ENCODE measurements at places on chromosomes 11 and 22.

DNA sequence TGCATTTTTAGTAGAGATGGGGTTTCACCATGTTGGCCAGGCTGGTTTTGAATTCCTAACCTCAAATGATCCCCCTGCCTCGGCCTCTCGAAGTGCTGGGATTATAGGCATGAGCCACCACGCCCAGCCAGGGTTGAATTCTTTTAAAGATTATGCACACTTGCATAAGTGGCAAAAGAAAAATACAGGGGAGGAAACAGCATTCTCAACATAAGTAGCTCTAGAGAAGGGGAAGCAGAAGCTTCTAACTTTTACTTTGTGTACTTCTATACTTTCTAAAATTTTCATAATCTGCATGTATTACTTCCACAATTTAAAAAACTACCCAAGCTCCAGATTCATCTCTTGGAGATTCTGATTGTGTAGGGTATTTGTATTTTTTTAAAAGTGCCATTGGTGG lies 108.0 kb downstream of the SLC1A2 start:
- no peak for DNase-seq

- DNase-seq = no peak
These were observed 2.4 kb downstream of the SLC22A12 start for GRCh38 chr11:64593156-64594105.

- DNase-seq = no peak
These were observed 572.6 kb upstream of the LUZP2 start for GRCh38 chr11:23924226-23924625.

DNA sequence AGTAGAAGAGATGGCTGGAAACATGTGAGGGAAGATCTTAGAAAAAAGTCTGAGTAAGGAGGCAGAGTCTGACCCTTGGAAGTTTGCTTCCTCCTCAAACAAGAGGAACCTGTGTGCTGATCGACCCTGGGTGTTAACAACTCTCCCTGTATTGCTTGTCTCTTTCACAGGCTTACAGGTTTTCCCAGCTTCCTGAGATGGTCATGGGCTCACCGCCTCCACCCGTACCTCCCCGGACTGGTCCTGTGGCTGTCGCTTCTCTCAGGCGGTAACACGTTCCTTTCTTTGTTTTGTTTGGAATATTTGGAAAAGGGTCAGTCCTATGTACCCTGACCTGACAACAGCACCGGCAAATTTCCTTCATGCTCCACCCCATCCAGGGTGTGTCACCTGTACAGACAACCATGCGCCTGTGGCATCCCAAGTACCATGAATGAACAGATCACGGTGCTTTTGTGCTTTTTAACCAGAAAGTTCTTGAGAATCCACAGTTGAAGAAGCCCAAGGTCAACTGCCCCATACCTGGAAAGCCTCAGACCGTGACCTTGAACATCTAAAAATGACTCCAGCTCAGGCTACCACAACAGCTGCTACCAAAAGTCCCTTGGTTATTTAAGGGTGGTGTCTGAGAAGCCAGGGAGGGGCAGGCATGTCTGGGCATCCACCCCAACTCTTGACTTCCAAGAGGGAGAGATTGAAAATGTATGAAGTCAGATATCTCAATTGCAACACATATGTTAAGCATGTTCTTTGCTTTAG lies 44.6 kb downstream of the C11orf91 start:
- DNase-seq = no peak

- DNase-seq = no peak
These were observed 112.9 kb upstream of the GRK3 start for GRCh38 chr22:25451480-25452114.

DNA sequence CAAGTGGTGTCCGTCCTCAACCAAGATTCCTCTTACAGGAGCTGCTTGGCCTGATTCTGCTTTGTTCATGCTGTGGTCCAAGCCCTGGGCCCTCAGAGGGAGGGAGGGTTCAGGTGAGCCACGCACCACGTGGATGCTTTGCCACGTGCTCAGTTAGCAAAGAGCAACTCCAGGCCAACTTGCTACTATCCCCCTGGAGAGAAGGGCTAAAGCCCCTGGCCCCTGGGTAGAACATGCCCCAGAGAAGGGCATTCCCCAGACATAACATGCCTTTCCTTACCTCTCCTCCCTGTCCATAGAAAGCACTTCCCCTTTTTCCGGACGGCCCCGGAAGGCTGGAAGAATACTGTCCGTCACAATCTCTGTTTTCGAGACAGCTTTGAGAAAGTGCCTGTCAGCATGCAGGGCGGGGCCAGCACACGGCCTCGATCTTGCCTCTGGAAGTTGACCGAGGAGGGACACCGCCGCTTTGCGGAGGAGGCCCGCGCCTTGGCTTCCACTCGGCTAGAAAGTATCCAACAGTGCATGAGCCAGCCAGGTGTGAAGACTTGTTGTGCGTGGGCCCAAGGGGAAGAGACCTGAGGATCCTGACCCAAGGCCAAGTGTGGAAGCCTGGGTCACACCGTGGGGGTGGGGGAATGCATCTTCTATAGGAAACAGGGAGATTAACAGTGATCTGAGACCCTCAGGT lies 8.8 kb downstream of the FOXR1 start:
- DNase-seq = no peak

DNA sequence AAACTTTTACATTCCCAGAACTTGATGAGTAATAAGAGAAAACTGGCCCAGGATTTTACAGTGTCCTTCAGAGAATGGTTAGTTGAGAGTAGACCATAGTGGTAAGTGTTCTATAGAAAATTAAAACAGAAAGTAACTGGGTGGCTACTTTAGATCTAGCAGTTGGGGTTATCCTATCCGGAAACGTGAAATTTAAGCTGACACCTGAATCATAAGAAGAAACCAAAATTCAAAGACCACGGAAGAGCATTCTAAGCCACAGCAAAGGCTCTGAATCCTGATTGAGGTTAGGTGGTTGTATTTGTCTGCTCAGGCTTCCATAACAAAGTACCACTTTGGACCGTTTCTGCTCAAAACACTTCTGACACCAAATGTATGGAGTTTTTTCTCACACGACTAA lies 34.0 kb downstream of the TTC17 start:
- no peak for DNase-seq

DNA sequence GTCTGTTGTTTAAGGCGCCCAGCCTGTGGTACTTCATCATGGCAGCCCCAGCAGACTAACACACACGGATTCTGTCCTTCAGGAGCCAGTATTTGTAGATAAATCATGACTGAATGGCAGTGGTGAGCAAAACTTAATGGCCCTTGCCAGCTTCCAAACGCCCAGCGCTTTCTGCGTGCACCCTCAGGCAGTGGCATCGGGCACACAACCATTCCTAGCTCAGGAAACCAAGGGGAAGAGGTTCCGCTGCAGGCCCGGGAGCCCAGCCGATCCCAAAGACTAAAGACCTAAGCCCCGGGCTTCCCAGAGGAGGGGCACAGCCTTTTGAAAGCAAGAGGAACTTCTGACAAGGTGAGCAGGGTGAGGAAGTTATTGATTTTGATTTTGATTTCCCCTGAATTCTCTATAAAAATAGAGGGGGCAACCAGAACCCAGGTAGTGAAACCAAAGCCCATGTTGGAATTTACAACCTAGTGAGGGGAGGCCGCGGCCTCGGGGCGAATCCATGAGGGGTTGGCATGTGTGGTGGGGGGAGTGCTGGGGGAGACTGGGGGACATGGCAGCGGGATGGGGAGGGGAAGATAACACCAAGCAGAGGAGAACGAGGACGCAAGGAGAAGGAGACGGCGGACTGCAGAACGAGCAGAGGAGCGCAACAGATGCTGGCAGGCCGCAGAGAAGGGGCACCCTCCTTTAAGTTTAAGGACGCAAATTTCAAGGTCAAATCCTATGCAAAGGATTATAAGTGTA lies 79.9 kb upstream of the SEPTIN5 start:
- no peak for DNase-seq

- DNase-seq = peak; percentile 49
These were observed 7.3 kb upstream of the SGSM3 start for GRCh38 chr22:40363059-40363458.

DNA sequence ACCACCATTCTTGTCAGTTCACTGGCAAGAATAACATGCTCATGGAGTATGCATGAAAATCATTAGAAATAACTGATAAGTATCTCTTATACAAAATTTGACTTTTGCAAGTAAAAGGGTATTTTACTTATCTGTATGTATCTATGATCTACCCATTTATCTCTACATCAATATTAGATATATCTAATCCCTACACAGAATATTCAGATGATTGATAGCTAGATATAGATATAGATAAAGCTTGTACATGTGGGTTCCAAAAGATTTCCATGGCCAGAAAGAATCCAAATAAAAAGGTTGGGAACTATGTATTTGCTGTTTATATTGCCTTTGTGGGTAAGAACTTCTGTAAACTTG lies 185.5 kb downstream of the MAML2 start:
- no peak for DNase-seq

DNA sequence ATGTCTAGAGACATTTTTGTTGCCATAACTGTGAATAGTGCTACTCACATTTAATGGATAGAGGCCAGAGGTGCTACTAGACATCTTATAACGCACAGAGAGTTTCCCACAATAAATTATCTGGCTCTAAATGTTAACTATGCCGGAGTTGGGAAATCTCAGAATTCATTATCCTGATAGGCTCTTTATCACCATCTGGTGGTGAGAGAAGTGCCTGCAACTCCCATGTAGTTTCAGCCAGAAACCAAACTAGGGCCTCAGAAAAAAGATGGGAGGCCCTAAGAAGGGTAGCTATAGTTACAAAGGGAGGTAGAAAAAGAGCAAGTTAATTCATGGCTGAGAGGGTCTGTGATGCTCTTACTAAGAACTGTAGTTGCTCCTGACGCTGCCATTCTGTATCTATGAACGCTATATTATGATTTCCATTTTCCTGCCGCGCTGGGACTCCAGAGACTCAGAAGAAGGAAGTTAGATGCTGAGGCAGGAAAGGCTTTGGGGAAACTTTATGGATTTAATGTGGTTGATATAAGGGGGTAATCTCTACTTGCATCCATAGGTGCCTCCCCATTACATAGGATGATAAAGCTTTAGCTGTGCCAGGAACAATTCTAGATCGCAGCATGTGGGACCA lies 22.9 kb upstream of the MRPL17 start:
- peak; percentile 16 for DNase-seq

GRCh38 chr11:78074756-78075155 lies 4.9 kb downstream of the NDUFC2 start:
- no peak for DNase-seq

DNA sequence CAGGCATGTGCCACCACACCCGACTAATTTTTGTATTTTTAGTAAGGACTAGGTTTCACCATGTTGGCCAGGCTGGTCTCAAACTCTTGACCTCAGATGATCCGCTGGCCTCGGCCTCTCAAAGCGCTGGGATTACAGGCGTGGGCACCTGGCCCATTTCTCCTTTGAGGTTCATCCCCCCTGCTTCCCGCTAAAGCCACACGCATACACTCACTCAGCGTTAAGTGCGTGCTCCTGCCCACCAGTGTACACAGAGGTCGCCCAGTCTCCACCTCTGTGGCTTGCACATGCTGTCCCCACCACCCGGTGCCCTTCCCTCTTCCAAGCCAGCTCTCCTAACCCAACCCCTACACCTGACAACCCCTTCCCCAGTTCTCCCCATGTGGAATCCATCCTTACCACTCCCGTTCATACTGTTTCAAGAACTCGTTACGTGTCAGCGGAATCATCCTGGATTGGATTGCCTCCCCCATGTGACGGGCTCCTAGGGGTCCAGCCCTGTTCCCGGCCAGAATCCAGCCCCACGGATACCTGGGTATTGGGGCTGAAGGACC lies 15.7 kb upstream of the CYTH4 start:
- DNase-seq = no peak

DNA sequence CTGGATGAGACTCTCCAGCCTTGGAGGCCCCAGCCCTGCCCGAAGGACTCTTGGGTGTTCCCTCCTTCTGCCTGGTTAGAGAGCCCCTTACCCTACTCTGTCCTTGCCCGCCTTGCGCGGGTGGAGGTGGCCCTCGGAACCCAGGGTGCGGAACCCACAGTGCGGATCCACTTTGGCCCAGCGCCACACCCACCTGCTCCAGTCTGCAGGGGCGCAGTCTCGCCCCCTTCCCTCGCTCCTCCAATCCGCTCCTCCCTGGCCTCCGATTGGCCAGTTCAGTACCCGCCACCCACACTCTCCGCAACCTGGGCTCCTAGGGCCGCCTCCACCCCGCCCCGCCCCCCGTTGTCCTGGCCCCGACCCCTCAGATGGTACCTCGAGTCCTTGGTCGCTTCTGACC lies 2.4 kb downstream of the CAPN1 start:
- DNase-seq = no peak

DNA sequence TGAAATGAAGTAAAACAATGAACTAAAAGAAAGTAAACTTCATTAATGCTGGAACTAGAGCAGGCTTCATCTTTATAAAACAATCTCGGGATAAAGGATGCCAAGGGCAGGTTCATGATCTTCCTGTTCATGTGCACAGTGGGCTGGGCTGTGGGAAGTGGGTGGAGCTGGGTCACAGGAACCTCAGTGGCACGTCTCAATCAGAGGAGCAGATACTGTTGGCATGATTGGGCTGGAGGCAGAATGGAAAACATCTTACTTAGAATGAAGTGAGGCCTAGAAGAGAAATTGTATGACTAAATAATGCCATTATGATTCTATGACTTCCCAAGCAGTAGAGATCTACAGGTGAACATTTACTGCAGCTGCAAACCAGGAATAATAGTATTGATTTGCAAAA lies 45.4 kb upstream of the CALCB start:
- DNase-seq = no peak

DNA sequence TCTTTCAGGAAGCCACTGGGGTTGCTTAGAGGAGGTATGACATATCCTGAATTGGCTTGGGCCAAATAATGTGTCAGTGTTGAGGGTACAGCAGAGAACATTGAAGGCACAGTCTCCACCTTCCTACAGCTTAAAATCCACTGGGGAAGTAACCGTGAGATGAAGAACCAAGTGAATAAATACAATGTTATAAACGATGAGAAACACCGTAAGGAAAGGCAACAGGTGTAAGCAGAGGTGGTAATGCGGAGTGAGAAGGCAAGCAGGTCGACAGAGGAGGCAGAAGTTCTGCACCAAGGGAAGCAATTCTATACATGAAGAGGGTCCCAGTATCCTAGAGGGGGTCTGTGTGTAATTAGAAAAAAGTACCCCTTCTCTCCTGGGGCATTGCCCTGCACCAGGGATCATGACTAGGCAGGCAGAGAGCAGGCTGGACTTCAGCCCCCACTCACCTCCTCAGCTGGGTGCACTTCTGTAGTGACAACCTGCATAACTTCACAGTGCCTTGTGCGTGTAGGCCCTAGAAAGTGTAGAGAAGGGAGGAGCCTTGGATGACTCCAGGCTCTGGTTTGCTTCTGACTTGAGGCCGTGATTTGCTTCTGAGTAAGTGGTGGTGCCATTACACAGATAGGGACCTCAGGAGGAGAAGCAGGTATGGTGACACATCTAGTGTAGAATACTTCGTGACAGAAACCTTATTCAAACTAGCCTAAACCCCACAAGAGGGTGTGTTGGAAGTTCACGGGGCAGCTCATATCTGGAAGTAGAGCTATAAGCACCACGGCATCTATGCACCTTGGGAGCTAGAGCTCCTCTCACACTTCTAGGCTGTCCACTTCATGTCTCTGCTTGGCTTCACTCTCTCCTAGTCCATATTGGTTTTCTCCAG lies 4.9 kb downstream of the MYOD1 start:
- no peak for DNase-seq

- no peak for DNase-seq
These were observed 20.2 kb downstream of the RFPL1 start for GRCh38 chr22:29458551-29458950.

- DNase-seq = no peak
These were observed 607.9 kb downstream of the NTM start for GRCh38 chr11:131978351-131978750.

Data from skeletal muscle cell (primary cell).